ENCODE measurements at places on chromosomes 1 and 21. TPM values are rescaled to one million over a fixed set of nuclear protein-coding genes. Genes with fewer than 3 reads are reported as not detected.

TGFBR3 gene
- total RNA-seq, result 16.0 TPM

ZNF697 gene
- total RNA-seq, result 2.1 TPM

NR5A2 gene
- total RNA-seq, result 45.5 TPM

OXCT2 gene
- 0.77 TPM for total RNA-seq

CHI3L2 gene
- total RNA-seq, result 0.49 TPM

TBX19 gene
- total RNA-seq, result 1.5 TPM

CD53 gene
- total RNA-seq, result 15.8 TPM

S100A8 gene
- total RNA-seq, result 6.9 TPM

FGR gene
- 2.0 TPM for total RNA-seq

DUSP23 gene
- 43.3 TPM for total RNA-seq

SELENBP1 gene
- 902 TPM for total RNA-seq

FCGR2B gene
- total RNA-seq, result 8.9 TPM

RUNX3 gene
- 3.2 TPM for total RNA-seq

STUM gene
- 1.0 TPM for total RNA-seq

TEX38 gene
- not detected for total RNA-seq

B3GALT5 gene
- 205 TPM for total RNA-seq

SAMD11 gene
- 4.2 TPM for total RNA-seq

FCRL5 gene
- 1.8 TPM for total RNA-seq

ACTA1 gene
- total RNA-seq, result not detected

AKT3 gene
- total RNA-seq, result 6.0 TPM

ATP5PO gene
- total RNA-seq, result 312 TPM

PDPN gene
- 6.1 TPM for total RNA-seq

OR2T10 gene
- total RNA-seq, result not detected

STRIP1 gene
- 27.9 TPM for total RNA-seq

HPDL gene
- total RNA-seq, result 29.3 TPM

TMEM82 gene
- total RNA-seq, result 17.0 TPM

OR2G6 gene
- total RNA-seq, result not detected

RBM11 gene
- 1.3 TPM for total RNA-seq

RPE65 gene
- total RNA-seq, result not detected

PADI4 gene
- not detected for total RNA-seq

ANKRD65 gene
- 2.0 TPM for total RNA-seq

MEGF6 gene
- 6.4 TPM for total RNA-seq

PROX1 gene
- 11.6 TPM for total RNA-seq

RNF186 gene
- total RNA-seq, result 43.0 TPM

ELAPOR1 gene
- total RNA-seq, result 110 TPM

TMPRSS2 gene
- total RNA-seq, result 261 TPM

SFPQ gene
- 129 TPM for total RNA-seq

FAM72D gene
- total RNA-seq, result 4.0 TPM

TMCO2 gene
- total RNA-seq, result not detected

PGLYRP4 gene
- not detected for total RNA-seq

ANKRD34A gene
- total RNA-seq, result 0.21 TPM

GPATCH2 gene
- total RNA-seq, result 10.5 TPM

IRF6 gene
- 133 TPM for total RNA-seq

Measured in colonic mucosa (tissue), 4 donors.